Muscle of leg (tissue), 16 donors: ENCODE measurements at places on chromosomes 1 and 21. TPM values are rescaled to one million over a fixed set of nuclear protein-coding genes. Genes with fewer than 3 reads are reported as not detected.

Gene DISP1
- total RNA-seq: 10.7 TPM

Gene UFC1
- total RNA-seq: 79.8 TPM

Gene FNDC10
- total RNA-seq: 0.62 TPM

Gene RXFP4
- not detected for total RNA-seq

DNA sequence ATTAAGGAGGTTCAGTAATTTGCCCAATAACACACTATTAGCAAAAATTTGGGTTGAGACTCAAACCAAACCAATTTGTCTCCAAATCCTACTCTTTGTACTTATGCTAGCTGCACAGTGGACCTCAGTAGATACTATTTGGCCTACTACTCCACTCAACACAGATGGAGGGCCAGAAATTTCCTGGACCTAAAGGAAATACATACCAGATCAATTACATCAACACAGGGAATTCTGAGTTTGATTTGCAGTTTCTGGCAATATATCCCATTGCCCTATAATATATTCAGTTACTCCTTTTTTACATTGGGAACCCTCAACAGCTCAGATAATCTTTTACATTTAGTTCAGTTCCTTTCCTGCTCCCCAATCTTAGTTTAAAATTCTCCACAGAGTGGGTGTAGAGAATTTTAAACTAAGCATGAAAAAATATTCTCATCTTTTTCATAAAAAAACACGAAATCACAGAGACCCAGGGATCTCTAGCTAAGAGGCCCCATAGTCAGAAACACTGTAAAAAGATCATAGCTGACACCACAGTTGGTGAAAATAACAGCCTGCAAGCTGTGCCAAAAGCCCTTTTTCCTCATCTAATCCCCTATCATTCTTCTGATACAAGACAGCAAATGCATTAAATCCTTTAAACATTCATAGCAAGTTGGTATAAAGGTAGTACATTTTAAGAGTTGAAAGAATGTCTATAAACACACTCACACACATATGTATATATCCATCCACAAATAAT, 317.7 kb upstream of the ESRRG start:
- DNase-seq: peak; percentile 79

DNA sequence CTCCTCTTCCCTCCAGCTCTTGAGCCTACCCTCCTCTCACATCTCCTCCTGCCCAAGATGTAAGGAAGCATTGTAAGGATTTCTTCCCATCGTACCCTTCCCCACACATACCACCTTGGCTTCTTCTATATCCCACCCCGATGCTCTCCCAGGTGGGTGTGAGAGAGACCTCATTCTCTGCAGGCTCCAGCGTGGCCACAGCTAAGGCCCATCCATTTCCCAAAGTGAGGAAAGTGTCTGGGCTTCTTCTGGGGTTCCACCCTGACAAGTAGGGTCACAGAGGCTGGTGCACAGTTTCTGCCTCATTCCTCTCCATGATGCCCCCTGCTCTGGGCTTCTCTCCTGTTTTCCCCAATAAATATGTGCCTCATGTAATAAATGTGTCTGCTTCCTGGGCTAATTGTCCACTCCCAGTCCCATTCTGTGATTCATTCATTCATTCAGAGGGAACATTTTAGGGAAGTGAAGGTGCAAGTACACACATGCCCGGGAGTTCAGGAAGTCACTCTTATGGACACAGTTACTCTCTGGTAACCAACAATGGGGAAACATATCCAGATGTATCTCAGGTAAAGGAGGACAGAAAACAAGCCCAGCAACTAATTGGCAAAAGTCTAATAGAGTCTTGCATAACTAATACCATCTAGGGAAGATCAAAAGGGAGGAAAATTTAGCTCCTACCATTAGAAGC, 1.9 kb downstream of the SPRR4 start:
- DNase-seq: no peak

DNA sequence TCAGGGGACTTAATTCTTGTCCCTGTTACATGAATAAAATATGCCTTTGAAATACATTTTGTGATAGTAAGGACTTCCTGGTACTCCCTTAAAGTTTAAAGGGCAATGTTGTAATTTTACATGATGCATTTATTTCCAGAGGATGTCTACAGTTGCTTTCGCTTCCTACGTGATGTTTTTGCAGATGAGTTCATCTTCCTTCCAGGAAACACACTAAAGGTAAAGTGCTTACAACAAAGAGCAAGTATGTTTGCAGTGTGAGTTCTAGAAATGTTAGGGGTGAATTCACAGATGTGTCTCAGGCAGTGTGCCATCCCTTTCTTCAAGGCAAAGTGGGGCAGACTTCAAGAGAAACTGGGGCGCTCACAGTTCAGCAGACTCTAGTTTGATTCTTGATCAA, 31.2 kb downstream of the GNPAT start:
- DNase-seq: peak; percentile 19

- no peak for DNase-seq
Observed at GRCh38 chr1:176225479-176225875, 18.4 kb upstream of the COP1 start.

- DNase-seq: peak; percentile 81
Observed at GRCh38 chr1:56258371-56258770, 321.0 kb downstream of the PLPP3 start.

GRCh38 chr21:41821081-41821755, 54.4 kb upstream of the RIPK4 start:
- no peak for DNase-seq

- DNase-seq: no peak
Observed at GRCh38 chr1:35171579-35171978, 21.4 kb downstream of the SFPQ start.

GRCh38 chr1:179848233-179848632, 29.4 kb downstream of the TOR1AIP2 start:
- DNase-seq: no peak

GRCh38 chr21:42461185-42461520, 34.9 kb downstream of the RSPH1 start:
- no peak for DNase-seq

DNA sequence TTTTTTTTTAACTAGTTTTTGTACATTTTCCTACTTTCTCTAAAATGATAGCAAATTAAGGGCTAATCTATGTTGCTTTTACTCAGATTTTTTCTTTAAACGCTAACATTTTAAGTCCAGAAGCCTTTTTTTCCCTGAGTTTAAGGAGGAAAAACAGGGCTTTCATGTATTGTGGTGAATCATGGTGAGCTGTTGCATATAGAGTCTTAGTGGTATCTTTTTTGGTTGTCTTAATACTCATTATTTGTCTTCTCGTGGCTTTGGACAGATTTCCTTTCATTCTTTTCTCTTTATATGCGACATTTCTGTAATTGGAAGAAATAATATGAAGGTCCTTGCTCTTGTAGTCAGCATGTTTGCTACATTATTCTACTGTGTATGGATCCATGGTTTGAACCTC, 1015.6 kb downstream of the PLA2G4A start:
- DNase-seq: no peak

- DNase-seq: no peak
Observed at GRCh38 chr1:245232931-245233330, 78.1 kb downstream of the KIF26B start.

DNA sequence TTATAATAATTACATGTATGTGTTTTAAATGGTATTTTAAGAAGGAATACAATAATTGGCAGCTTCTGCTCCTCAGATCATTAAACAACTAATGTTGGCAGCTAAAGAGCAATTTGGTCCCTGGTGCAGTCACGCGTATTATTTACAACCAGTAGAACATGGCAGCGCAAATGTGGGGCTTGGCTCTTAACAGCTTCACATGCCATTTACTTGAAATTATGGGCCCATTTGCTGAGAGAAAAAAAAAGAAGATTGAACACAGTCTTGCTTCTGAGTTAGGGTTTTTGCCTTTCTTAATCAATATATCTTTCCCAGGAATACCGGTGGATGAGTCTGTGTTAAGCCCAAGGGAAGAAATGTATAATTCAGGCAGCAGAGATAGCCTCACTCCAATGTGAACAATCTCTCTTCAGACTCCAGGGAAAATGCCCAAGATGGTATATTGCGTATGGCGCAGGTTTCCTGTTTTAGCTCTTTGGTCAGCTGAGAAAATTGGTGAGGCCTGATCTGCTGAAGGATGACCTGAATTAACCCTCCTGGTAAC, 174.5 kb downstream of the DISC1 start:
- DNase-seq: no peak

GRCh38 chr1:3352299-3352951, 102.0 kb upstream of the ARHGEF16 start:
- peak; percentile 67 for DNase-seq

GRCh38 chr1:119336848-119337247, 31.7 kb upstream of the HAO2 start:
- peak; percentile 81 for DNase-seq

DNA sequence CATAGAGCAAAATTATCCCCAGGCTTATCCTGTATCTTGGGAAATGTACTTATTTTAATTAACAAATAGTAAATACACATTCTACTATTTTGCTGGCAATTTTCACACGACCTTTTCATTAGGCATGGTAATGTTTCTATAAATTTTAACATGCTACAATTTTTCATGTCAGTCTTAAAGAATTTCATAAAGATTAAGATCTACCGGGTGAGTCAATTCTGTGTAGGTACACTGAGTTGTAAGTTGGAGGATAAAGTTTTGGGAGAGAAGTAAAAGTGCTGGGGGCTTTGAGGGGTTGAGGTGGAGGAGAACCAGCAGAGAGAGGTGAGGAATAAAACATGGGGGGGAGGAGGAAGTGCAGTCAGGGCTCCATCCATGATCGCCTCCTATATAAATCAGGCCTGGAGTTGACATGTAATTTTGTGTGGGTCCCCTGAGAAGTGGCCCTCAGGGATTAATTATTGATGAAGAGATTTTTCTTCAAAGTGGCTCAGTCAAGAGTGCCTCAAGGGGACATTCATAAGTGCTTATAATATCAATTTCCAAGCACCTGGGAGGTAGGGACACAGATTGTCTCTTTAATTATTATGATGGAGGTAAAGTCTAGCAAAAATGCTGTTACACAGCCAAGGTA, 7.2 kb downstream of the DPYD start:
- no peak for DNase-seq

DNA sequence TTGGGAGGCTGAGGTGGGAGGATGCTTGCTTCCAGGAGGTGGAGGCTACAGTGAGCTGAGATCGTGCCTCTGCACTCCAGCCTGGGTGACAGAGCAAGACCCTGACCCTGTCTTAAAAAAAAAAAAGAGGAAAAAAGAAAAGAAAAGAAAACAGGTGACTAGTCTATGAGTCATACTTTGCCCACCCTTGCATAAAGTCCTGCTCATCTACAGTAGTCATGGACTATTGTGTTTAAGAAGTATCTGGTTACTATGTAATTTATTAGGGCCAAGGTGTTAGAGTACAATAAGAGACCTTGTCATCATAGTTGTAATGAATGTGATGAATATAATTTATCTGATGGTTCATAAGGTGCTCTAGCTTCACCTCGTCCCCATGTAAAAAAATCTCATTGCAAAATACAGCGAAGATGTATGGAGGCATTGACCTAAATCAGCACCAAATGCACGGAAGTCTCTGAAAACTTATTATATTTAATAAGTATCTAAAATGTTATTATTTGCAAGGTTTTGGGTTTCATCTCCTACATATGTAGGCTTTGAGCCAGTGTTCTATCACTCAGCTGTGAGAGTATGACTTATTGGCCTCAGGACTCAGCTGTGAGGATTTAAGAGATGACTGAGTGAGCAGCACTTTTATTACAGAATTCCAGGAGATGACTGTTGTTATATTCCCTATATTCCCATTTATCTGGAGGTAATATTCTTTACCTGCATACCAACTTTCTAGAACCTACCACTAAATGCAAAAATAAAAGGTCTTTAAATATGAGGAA, 19.9 kb upstream of the KCNJ6 start:
- no peak for DNase-seq

- DNase-seq: peak; percentile 7
Observed at GRCh38 chr1:48356901-48357300, 115.1 kb downstream of the SPATA6 start.

- no peak for DNase-seq
Observed at GRCh38 chr1:43065191-43065590, 106.5 kb upstream of the SLC2A1 start.

GRCh38 chr1:246184503-246184902, 322.6 kb downstream of the SMYD3 start:
- no peak for DNase-seq

DNA sequence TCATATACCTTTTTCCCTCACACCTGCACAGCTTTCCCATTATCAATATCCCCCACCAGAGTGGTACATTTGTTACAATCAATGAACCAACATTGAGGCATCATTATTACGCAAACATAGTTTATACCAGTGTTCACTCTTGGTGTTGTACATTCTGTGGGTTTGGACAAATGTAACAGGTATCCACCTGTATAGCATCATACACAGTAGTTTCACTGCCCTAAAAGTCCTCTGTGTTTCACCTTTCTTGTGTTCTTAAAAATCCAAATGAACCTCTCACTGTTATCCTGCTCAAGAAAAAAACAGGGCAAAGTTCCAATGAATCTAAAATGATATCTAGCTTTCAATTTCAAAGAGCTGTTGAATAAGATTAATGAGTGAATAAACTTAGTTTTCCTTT, 45.9 kb upstream of the NR5A2 start:
- no peak for DNase-seq

- DNase-seq: no peak
Observed at GRCh38 chr1:152626744-152627143, 3.8 kb upstream of the LCE3A start.

GRCh38 chr21:34345091-34345871, 18.5 kb upstream of the KCNE2 start:
- DNase-seq: peak; percentile 51

DNA sequence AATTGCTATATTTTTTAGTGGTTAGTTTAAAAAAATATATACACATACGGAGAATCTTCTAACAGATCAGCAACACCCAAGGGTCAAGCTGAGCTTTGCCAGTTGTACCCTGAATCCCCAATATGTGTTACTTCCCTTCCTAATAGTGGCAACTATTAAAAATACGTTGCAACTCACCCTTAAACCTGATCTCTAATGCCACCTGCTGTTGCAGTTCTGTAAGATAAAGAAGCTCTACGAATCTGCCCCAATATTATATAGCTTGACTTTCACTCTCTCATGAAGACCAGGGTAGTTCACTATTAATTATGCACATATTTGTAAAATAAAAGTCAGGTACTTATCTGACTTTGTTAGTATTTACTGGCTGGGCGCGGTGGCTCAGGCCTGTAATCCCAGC, 58.4 kb downstream of the ASH1L start:
- DNase-seq: peak; percentile 32

GRCh38 chr1:11841245-11842153, 6.1 kb downstream of the NPPA start:
- no peak for DNase-seq

- DNase-seq: peak; percentile 74
Observed at GRCh38 chr1:214270097-214270650, 10.8 kb upstream of the SMYD2 start.
